Fibroblast of the aortic adventitia (primary cell): ENCODE measurements at places on chromosomes 13 and 19.

DNA sequence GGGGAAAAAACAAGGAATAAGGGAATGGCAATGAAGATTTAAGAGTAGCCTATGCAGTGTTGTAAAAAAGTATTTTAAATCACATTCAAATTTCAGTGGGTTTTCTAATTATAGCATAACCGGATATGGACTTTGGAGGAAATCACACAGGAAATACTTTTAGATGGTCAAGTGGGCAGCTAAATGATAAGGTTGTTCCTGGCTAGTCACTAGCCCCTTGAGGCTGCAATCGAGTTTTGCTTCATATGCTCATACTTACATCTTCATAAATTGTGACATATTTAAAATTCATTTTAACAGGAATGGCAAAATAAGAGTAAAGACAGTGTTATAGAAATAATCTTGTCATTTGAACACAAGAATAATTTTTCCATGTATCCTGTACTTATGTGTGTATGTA lies 88.9 kb downstream of the WDFY2 start:
- DNase-seq, result no peak

DNA sequence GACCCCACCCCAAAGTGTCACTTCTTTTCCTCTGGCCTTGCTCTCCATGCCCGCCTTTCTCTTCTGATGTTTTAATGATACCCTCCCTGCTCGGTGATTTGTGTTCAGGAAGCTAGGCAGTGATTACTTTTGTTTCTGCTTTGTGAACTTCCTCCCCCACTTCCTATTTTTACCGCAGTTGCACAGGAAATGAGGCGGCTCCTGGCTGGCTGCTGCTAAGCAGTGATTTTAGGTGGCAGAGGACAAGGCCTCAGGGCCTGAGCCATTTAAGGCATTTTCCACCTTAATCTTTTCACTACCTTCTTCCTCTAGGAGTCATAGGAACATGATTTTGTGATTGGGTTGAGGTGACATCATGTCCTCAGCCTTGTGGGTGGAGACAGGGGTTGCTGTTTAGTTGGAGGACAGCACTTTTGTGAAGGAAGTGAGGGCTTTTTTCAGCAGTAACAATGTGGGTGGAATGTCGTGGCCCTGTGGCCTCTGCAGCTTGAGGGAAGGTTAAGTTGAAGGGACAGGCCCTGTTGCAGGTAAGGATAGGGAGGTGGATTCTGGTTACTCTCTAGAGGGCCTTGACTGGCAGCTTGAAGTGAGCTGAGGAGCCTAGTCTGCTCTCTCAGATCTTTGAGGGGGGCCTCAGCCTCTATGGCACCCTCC lies 15.7 kb downstream of the GARRE1 start:
- peak; percentile 71 for DNase-seq

DNA sequence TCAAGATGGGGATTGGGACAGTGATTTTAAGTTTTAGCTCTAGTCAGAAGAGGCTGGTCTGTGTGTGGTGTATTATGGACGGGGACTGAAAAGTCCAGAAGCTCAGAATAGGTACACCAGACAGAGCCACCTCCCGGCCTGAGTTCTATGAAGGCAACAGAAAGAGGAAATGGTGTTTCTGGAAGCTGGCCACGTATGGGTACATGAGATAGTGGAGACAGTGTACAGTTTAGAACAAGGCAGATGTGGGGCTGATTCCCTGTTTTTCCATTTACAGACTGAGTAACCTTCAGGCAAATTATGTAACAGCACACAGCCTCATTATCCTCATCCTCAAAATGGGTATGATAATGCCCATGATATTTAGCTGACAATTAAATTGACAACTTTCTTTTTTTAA lies 1.3 kb downstream of the ZNF175 start:
- DNase-seq, result peak; percentile 16

DNA sequence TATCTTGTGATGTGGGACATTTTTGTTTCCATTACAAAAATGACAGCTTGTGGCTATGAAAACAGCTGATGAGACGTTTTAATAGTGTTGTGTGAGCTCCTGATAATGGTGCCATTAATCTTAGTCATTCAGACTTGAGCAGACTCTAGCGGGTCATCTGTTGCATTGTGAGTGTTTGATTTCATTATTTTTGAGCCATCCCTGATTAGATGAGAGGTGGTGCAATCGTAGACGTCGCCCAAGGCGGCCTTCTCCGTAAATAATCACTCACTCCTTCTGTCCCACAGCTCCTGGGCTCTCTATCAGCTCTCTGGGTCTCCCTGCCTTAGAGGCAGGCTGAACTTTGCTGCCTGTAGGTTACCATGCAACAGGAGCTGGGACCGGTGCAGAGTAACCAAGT lies 528.0 kb upstream of the SGCG start:
- no peak for DNase-seq

- DNase-seq, result no peak
Measured at GRCh38 chr13:87777387-87777786, 106.2 kb downstream of the SLITRK5 start.

- peak; percentile 45 for DNase-seq
Measured at GRCh38 chr13:73945871-73946270, 188.3 kb downstream of the KLF12 start.

- peak; percentile 16 for DNase-seq
Measured at GRCh38 chr13:42990291-42991232, 1.5 kb downstream of the EPSTI1 start.

GRCh38 chr19:47228937-47229675 lies 1.9 kb downstream of the BBC3 start:
- DNase-seq, result peak; percentile 56

DNA sequence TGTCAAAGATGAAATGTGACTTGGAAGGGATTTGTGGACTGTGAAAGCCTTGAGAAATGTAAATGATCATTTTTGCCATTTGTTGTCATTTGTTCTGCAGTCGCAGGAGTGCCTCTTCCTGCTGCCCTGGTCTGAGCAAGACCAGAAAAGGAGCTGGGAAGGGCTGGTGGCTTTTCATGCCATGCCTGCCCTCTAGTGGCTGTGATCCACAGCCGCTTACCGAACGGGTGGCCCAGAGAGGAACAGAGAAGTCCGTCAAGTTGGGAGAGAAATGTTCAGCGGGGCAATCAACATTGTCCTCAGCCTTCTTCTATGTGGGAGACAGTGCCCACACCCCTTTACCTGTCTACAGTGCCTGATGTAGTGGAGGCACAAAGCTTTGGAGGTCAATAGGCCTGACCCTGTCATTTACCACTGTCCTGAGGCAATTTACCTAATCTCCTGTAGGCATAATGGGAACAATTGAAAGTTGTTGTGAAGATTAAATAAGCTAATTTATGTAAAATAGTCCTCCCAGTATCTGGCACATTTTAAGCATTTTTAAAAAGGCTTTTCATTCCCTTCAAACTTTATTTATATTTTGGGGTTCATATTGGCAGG lies 224.5 kb downstream of the B3GLCT start:
- peak; percentile 82 for DNase-seq

GRCh38 chr19:43464134-43464775 lies 1.2 kb downstream of the LYPD3 start:
- DNase-seq, result no peak

DNA sequence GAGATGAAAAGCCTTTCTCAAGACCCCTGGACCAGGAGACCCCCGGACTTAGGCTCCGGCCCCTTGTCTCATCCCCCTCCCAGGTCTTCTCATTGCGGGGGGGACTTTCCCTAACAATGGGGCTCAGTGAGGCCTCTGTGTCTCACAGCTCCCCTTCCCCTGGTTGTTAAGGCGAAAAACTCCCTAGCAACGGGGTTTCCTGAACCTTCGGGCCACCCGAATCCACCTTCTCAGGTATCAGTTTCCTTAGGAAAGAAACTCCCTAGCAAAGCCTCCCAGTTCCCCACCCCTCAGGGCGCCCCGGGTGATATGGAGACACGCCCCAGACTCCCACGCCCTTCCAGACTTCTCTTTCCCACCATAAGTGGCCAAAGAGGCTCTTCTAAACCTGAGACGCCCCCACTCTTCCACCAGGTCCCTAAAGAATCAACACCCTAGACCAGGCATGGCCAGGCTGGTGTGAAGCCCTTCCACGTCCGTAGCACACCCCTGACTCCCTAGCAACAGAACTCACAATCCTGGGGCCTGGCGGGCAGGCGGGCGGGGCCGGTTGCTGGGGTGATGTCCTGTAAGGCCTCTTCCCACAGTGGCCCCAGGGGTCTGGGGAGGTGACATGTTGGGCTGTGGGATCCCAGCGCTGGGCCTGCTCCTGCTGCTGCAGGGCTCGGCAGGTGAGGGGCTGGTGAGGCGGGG lies at the start of gene TMEM190:
TSS of gene TMEM190 (plus strand) at position 586 of the 693 bp plus-strand sequence. CDS start at position 614, 28 bp downstream.
- DNase-seq, result no peak
